Karpas-422 (cell line): ENCODE measurements at places on chromosomes 1 and 21. TPM values are rescaled to one million over a fixed set of nuclear protein-coding genes. Genes with fewer than 3 reads are reported as not detected.
A peak's percentile ranks its signal among the peaks of the same experiment; 100 is the strongest.

DNA sequence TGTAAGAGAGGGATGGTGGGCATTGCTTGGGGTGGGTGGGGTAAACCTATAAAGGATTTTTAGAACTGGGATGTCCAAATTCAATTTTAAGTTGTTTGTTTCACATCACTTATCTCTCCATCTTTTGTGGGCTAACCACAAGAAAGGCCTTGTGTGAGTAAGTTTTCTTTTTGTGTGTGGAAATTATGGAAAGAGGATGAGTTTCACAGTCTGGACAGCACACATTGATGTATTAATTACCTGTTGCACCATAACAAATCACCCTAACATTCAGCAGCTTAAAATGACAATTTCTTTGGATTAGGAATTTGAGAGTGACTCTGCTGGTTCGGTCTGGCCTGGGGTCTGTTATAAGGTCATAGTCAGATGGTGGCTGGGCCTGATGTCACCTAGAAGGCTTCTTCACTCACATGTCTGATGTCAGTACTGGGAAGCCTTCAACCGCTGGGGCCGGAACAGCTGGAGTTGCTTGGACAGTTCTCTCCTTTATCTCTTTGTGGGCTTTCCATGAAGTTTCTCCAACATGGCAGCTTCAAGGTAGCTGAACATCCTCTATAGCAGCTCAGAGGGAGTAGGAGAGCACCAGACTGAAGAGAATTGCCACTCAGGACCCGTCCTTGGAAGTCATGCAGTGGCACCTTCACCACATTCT, 2.0 kb upstream of the COL9A2 start:
- DNase-seq = peak; percentile 37

DNA sequence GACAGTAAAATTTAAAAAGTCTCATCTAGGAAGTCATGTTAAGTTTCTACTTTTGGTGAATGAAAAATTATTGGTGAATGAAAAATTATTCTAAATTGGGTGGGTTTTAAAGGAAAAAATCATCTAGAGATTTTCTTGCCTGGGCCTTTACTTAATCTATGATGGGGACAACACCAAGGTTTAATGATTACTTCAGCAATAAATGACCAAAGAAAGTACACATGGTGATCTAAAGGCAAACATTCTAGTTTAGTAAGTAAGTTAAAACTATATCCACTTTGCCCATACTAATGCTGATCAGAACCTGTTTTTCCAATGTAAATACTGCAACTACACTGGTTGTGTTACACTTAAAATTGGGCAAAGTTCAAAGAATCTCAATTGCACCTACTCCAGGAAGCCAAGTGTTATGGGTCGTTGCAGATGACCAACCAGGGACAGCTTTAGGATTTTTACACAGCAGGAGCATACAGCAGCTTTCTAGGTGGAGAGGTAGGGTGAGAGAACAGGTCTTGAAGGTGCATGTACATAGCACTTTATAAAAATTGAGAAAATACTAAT, 14.6 kb upstream of the RPL5 start:
- no peak for DNase-seq

DNA sequence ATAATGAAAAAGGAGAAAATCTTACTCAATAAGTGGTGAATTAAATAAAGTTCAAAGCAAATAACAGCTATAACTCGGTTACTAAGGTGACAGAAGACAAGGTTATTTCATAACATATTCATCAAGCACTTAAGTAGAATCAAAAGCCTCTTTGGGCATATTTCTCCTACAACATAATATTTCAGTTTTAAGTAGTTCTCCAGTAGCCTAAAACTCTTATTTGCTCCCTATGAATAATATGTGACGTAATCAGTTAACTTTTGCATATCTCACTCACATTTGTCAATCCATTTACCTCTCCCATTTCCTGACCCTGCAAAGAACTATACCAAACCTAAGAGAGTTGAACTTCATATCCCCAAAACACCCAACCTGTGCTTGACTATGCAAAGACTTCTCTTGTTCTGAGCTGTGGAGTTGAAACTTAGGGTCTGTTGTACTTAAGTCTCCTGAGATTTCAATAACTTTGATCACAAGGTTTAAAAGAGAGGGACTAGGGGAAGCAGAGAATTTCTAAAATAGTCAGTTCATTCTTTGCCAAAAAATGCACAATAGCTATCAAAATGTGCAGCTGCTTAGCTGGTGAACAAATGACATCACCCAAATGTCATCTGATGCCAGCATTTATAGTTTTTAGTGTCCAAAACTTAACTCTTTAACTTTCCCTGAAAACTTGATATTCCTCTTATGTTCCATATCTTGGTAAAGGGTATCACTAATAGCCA, 37.2 kb downstream of the TTLL7 start:
- no peak for DNase-seq

Gene CCDC18
- 19.8 and 29.1 TPM in 2 replicates for total RNA-seq

- DNase-seq = no peak
Measured at GRCh38 chr1:162389021-162389818, 7.7 kb downstream of the C1orf226 start.

Gene HSF2BP
- 0.67 and 0.76 TPM in 2 replicates for total RNA-seq

DNA sequence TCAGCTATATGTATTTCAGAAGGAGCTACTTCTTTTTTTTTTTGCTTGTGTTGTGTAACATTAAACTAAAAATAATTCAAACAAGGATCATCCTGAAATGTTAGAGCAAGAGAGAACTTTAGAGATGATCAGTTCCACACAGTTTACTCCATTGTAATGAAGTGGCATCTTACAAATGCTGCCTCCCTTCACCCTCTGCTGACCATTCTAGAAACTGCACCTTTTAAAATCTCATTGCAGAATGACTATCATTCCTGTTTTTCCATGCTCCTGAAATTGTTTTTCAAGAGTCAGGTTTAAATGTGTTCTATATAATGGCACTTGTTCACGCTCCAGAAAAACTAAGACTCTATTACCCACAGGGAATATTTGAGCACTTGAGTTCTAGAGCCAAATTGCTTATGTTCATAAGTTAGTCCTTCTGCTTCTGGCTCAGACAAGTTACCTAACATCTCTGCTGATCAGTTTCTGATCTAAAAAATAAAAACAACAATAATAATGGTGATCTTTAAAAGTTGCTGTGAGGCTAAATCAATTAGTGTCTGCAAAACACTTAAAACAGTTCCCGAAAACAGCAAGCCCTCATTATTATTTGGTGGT, 21.5 kb upstream of the SLC44A5 start:
- DNase-seq = peak; percentile 57

DNA sequence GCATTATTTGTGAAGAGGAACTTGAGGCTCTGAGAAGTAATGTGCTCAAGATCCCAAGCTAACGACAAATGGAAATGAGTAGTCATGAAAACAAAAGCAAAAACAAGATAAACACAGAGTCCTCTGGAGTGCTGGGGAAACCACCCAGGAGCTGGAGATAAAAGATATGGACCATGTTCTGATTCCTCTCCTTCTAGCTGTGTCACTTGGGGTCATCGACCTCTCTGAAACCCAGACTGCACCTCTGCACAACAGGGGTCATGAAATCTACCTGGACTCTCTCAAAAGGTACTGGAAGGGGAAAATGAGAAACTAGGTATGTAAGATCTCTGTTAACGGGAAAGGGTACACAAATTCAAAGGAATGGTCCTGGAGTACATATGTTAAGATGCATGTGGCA, 6.5 kb downstream of the PGLYRP4 start:
- DNase-seq = no peak

GRCh38 chr1:223707256-223708000, 4.9 kb upstream of the CAPN2 start:
- peak; percentile 51 for DNase-seq

Gene IFFO2
- total RNA-seq = not detected in 2 replicates

- no peak for DNase-seq
Measured at GRCh38 chr1:182111496-182111895, 50.0 kb upstream of the ZNF648 start.

Gene SPRR2A
- total RNA-seq = not detected in 2 replicates
